Kidney (tissue), 22 donors: ENCODE measurements at places on chromosomes 2 and 18. TPM values are rescaled to one million over a fixed set of nuclear protein-coding genes. Genes with fewer than 3 reads are reported as not detected.

GRCh38 chr2:231399046-231399852 lies 3.7 kb downstream of the B3GNT7 start:
- no peak for DNase-seq
- H3K27ac ChIP-seq: no peak overlapping the region
- H3K4me1 ChIP-seq: no peaks in the 10 kb centered on the region
- no peak overlapping the region for H3K4me3 ChIP-seq

- no peaks in the 10 kb centered on the region for H3K36me3 ChIP-seq
- DNase-seq: no peak
- peak overlapping the region; percentile 85 for H3K27ac ChIP-seq
- no peaks in the 10 kb centered on the region for H3K27me3 ChIP-seq
Observed at GRCh38 chr18:59008302-59008974, 131.2 kb upstream of the SEC11C start.

GRCh38 chr2:180539541-180539940 lies 440.9 kb upstream of the UBE2E3 start:
- H3K4me3 ChIP-seq: no peak overlapping the region
- no peak for DNase-seq
- no peak overlapping the region for H3K27ac ChIP-seq
- H3K27me3 ChIP-seq: no peaks in the 10 kb centered on the region
- no peaks in the 10 kb centered on the region for H3K4me1 ChIP-seq

DNA sequence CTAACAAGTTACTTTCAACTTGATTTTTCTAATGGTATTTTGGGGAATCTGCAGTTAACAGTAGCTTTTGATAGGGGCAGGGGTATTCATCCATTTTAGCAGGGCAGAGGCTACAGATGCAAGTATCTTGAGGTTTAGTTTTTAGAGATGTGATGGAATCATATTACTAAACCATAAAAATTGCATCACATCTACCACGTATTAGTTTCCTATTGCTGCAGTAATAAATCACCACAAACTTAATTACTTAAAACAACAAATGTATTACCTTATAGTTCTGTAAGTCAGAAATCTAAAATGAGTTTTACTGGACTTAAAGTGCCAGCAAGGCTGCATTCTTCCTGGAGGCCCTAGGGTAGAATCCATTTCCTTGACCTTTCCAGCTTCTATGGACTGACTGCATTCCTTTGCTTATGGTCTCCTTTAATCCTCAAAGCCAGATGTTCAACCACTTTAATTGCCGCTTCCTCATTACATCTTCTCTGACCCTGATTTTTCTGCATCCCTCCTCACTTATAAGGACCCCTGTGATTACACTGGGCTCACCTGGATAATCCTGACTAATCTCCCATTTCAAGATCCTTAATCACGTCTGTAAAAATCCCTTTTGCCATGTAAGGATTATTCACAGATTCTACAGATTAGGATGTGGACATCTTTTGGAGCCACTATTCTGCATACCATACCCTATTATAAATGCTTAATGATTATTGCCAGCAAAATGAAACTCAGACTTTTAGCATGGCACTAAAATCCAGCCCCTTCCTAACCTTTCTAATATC lies 21.9 kb upstream of the EXOC6B start:
- H3K4me3 ChIP-seq: no peak overlapping the region
- H3K36me3 ChIP-seq: no peaks in the 10 kb centered on the region
- DNase-seq: no peak
- no peaks in the 10 kb centered on the region for H3K27me3 ChIP-seq
- H3K4me1 ChIP-seq: no peaks in the 10 kb centered on the region

DNA sequence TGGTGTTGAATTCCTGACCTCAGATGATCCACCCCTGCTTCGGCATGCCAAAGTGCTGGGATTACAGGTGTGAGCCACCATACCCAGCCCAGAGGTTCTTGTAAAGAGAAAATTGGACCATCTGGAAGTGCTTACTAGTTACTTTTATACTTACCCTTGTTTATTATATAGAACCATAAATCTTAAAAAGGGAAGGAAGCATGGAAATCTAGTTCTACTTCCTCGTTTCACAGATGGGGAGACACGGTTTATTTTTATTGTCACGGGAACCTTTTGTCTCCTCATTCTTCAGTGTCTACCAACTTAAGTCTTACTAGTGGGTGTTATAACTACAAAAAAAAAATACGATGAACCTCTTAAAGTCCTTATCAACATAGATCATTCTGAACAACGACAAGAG lies 45.8 kb upstream of the PDK1 start:
- no peak overlapping the region for H3K27ac ChIP-seq
- no peaks in the 10 kb centered on the region for H3K27me3 ChIP-seq
- H3K36me3 ChIP-seq: no peaks in the 10 kb centered on the region
- no peak overlapping the region for H3K4me3 ChIP-seq

Gene FAM110C
- polyA plus RNA-seq: 8.3 TPM

Gene CHRNG
- polyA plus RNA-seq: not detected
